Activated CD4-positive, alpha-beta T cell treated with anti-CD3 and anti-CD28 coated beads for 24 hours (primary cell): ENCODE measurements at places on chromosomes 2 and 18.

DNA sequence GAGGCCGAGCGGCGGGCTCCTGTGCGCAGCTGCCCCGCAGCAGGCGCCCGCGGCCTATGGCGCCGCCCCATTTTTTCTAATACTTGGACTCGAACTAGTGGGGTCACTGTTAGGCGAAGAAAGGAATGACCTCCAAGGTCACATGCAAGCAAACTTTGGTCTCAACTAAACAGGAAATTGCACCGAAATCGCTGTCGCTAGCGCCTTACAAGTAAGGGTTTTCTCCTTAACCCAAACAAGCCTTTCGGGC lies 339 bp downstream of the ACAA2 start:
- no peak for DNase-seq

DNA sequence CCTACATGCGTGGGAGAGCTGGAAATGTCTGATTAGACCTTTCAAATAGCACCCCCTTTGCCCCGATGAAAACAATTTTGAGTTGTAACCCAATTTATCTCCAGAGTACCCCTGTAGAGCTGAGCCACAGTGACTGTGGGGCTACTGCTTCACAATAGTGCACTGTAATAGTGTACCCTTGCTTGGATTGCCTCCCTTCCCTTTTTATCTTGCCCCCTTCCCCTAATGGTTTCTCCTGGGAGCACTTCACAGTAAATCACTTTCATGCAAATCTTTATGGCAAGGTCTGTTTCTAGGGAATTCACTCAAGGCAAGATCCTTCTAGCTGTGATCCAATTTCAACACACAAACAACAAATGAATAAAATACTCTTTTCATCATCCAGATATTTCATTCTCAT lies 687.6 kb downstream of the MBD2 start:
- no peak for DNase-seq

DNA sequence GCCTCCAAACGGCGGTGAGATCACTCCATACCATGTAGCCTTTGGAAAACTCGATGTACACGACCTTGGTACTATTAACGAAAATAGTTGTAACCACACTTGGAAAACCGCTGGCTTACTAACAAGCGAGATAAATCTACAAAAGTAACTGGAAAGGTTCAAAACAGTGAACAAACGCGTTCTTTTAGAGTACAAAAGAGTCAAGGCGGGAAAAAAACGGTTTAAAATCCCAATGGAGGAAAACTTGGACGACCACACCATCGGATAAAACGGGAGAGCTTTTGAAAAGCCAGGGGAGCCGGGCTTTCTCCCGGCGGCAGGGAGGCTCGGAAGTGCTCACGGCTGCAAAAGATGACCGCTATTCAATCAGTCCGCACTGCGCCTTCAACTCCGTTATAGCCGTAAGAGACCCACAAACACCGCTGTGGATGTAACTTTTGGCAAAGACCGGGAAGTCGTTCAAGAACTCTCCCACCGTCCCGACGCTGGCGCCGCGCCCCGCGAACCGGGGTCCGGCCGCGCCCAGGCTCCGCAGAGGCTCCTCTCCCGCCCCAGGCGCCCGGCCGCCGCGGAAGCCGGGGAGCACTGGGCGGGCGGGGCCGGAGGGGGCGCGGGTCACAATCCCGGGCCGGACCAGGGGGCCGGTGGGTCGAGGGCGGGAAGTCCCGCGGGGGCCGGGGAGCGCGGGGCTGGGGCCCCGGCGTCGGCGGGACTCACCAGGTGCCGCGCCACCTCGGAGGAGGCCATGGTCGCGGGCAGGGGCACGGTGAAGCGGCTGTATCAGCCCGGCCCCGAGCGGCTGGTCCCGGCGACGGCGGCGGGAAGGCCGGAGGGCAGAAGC lies 465 bp downstream of the SEPTIN10 start:
- DNase-seq = no peak

DNA sequence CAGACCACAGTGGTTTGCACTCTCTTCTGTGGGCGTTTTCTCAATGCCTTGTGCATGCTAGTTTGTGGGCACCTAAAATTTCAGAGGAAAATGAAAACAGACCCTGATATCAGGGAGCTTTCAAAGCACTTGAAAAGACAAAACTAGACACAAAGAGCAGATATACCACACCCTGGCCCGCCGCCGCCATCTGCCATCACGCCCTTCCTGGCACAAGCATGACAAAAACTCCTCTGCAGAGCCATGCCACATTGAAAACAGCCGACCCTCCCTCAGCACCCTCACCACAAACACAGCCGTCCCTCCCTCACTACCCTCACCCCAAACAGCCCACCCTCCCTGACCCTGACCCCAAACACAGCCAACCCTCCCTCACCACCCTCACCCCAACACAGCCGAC lies 84.8 kb upstream of the RAB6C start:
- no peak for DNase-seq

DNA sequence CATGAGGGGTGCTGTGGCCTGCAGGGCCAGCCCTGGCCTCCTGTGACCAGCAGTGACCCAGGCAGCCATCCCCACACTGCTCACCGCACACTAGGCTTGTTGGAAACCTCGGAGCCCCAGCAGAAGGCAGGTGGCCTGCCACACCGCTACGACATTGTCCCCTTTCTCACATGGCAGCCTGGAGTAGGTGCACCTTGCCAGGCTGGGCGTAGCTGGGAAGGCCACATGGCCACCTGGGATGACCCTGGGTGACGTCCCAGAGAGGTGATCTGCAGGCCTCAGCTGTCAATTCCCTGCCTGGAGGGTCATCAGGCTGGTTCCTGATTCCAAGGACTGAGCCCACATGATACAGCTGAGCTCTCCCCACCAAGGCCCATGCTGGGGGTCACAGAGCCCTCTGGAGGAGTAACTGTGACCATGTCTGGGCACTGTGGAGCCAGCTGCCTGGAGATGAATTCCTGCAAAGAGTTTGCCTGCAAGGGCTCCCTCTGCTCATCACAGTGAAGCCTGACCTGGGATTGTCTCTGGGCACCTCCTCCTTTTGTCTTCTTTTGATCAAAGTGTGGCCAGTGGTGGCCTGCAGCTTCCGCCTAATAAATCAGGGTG lies 119.6 kb upstream of the OTOS start:
- no peak for DNase-seq

- no peak for DNase-seq
Observed at GRCh38 chr2:43082111-43082894, 144.1 kb downstream of the ZFP36L2 start.

- DNase-seq = no peak
Observed at GRCh38 chr2:207944979-207945600, 80.2 kb downstream of the PLEKHM3 start.

GRCh38 chr2:105732955-105733607 lies 11.6 kb upstream of the NCK2 start:
- DNase-seq = no peak

GRCh38 chr2:71226096-71226964 lies 573 bp downstream of the PAIP2B start:
- DNase-seq = peak; percentile 3

DNA sequence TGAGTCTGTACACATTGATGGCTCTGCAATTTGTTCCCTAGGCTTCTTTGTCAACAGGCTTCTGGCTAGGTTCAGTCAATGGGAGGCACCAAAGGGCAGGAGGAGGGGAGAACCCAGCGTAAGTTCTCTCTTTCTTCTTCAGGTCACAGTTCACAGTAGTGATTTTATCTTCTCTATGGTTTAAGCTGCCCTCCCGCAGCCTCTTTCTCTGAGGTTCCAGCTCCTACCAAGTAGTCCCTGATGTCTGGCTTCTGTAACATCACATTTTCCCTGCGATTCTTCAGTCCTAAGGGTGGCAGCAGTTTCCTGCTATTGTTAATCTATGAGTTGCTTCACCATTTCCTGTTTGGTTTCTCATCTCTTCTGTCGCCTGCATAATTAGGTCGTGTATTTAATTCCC lies 107.4 kb downstream of the CPO start:
- no peak for DNase-seq

GRCh38 chr2:203532957-203533658 lies 2.0 kb downstream of the RAPH1 start:
- no peak for DNase-seq

DNA sequence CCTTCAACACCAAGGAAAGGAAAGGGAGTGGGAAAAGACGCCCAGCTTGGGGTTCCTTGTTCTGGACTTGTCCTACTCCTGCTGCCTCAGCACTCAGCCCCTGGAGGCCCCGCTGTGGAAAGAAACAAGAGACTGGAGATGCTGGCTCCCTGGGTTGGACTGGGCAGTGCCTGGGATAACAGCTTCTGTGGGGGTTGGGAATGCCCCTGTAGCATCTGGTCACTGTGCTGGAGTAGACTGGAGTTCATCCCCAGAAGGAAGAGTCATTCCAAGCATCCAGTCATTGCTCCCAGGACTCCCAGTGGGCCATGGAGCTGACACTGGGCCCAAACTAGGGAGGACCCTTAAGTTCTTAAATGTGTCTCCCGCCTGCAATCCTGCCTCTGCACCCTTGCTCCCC lies 129.3 kb upstream of the HAAO start:
- no peak for DNase-seq

- DNase-seq = no peak
Observed at GRCh38 chr2:150486539-150487484, 655 bp downstream of the RND3 start.

- DNase-seq = no peak
Observed at GRCh38 chr2:204645018-204645773, 99.9 kb downstream of the PARD3B start.

GRCh38 chr2:231099918-231100317 lies 24.9 kb downstream of the HTR2B start:
- no peak for DNase-seq

DNA sequence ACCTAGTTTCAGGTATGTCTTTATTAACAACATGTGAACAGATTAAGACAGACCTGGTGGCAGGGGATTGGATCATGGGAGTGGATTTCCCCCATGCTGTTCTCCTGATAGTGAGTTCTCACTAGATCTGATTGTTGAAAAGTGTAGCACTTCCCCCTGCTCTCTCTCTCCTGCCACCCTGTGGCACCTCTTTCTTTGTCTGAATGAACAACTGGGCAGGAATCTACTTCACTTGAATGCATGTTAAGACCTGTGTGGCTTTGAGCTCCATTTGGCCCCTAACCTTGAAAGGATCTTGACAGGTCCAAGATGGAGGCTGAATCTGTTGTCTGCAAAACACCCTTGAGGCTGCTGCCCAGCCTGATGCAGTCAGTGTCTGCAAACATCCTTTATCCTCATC lies 194.4 kb downstream of the RNF144A start:
- DNase-seq = no peak

DNA sequence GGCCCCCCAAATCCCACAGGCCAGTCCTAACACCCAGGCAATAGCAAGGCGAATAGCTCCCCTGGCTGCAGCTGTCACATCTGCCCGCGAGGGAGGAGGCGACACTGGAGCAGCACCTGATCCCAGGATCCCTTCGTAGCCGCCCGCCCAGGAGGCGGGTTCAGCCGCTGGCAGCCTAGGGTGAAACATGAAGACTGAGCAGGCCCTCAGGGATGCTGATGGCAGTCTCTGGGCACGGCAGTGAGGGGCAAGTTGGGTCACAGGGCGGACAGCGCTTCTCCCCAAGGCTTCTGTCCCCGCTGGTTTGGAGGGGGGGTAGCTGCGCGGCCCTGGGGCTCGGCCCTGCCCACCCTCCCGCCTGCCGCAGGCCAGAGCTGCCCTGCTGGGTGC lies 1.9 kb downstream of the DNMT3A start:
- no peak for DNase-seq

- no peak for DNase-seq
Observed at GRCh38 chr2:85550486-85550885, 10.8 kb downstream of the GGCX start.

DNA sequence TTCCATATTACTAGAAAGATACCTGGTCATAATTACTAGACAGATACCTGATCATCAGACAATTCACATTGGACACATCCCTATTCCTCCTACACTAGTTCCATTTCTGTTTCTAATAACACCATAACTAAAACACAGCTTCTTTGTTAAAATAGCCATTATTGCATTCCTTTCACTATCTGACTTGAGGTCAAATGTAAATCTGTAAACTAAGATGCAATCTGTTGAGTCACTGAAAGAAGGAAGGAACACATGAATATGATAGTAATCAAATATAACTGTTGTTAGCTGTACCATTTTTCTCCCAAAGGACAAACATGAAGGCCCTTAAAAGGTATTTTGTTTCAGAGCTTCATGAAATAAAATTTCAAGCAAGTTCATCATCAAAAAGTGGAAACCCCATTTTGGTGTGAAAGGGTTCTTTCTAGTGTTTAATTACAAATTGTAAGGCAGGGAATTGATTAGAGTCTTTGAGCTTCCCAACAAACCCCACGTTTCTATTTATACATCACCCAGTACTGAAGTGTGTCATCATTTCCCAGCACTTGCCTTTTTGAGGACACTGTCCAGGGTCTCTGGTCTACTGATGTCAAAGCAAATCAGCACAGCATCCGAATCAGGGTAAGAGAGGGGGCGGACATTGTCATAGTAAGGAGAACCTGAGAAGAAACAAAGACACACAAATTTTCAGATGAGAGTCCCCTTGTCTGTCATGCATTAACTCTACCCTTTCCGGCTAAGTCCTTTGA lies 13.0 kb downstream of the RND3 start:
- DNase-seq = no peak

- no peak for DNase-seq
Observed at GRCh38 chr2:126658319-126658904, 2.5 kb downstream of the GYPC start.

GRCh38 chr18:79738581-79739439 lies 58.9 kb upstream of the KCNG2 start:
- no peak for DNase-seq

DNA sequence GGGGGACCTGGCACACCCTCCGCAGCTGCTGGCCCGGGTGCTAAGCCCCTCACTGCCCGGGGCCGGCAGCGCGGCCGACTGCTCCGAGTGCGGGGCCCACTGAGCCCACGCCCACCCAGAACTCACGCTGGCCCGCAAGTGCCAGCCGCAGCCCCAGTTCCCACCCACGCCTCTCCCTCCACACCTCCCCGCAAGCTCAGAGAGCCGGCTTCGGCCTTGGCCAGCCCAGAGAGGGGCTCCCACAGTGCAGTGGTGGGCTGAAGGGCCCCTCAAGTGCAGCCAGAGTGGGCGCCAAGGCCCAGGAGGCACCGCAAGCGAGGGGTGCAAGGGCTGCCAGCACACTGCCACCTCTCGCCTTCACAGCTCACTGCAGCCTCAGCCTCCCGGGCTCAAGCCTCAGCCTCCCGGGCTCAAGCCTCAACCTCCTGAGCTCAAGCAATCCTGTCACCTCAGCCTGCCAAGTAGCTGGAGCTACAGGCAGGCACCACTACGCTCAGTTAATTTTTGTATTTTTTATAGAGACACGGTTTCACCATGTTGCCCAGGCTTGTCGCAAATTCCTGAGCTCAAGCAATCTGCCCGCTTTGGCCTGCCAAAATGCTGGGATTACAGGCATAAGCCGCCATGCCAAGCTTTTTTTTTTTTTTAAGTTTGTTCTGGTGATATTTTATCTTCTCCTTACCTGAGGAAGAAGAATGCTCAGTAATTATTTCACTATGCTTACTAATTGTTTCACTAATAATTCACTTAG lies 71.7 kb upstream of the CDCA7 start:
- DNase-seq = no peak

- DNase-seq = no peak
Observed at GRCh38 chr2:136809998-136810397, 44.7 kb downstream of the THSD7B start.
